ENCODE measurements at places on chromosomes 13 and 19. TPM values are rescaled to one million over a fixed set of nuclear protein-coding genes. Genes with fewer than 3 reads are reported as not detected.

DNA sequence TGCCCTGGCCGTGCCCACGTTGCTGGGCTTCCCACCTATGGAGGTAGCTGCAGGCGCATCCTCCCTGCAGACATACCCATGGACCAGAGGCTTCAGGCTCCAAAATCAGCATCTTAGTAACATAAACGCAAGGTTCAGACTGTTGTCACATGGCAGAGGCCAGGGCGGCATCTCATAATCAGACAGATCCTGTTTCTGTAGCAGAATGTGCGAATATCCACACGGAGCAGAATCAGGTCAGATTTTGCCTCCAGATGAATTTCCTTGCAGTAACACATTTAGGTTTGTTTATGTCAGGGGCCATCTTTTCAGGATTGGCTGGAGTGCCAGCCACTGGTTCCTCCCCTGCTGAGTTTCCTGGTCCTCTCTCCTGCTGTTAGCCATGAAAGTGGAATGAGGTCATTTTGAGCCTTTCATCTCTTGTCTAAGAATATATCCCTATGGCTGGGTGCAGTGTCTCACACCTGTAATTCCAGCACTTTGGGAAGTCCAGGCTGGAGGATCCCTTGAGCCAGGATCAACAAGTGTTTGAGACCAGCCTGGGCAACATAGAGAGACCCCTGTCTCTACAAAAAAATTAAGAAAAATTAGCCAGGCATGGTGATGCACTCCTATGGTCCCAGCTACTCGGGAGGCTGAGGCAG lies 20.5 kb downstream of the SMARCA4 start:
- no peak for DNase-seq

- no peak for DNase-seq
Observed at GRCh38 chr13:60000081-60000480, 163.6 kb downstream of the DIAPH3 start.

DNA sequence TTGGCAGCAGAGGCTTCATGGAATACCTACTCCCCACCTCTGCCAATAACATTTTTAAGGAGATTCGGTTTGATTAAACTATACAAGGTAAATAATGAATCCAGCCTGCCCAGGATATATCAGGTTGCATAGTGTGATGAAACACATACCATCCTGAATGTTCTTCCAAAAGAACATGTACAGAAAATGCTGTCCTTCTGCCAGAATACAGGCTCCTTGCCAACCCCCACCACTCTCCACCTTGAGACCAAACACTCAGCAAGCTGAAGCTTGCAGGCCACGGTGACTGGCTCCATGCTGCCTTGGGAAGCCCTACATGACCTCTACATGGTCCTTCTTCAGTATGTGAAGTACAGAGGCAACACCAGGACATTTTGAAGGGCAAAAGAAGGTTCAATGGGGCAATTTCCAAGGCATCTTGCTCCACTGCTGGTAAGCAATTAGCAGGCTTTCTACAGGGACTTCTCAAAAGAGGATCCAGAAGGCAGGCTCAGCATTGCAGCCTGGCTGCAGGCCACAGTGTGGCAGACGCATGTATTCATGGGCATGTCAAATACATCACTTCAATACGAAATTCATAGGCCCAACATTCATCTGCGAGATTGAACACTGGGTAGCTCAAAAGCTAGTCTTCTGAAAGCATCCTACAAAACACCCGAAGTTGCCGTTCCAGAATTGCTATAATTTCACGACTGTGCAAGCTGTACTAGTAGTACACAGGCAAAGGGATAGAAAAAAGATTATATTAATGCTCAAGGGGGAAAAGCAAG lies 62.4 kb upstream of the SERP2 start:
- DNase-seq, result no peak

GRCh38 chr19:52369559-52370340 lies at the start of gene ZNF880:
ZNF880 (plus strand) TSS chr19:52369923; CDS start chr19:52369966, 43 bp downstream.
- peak; percentile 88 for DNase-seq

GRCh38 chr19:1047696-1048147 lies 7.8 kb downstream of the ABCA7 start:
- no peak for DNase-seq

DNA sequence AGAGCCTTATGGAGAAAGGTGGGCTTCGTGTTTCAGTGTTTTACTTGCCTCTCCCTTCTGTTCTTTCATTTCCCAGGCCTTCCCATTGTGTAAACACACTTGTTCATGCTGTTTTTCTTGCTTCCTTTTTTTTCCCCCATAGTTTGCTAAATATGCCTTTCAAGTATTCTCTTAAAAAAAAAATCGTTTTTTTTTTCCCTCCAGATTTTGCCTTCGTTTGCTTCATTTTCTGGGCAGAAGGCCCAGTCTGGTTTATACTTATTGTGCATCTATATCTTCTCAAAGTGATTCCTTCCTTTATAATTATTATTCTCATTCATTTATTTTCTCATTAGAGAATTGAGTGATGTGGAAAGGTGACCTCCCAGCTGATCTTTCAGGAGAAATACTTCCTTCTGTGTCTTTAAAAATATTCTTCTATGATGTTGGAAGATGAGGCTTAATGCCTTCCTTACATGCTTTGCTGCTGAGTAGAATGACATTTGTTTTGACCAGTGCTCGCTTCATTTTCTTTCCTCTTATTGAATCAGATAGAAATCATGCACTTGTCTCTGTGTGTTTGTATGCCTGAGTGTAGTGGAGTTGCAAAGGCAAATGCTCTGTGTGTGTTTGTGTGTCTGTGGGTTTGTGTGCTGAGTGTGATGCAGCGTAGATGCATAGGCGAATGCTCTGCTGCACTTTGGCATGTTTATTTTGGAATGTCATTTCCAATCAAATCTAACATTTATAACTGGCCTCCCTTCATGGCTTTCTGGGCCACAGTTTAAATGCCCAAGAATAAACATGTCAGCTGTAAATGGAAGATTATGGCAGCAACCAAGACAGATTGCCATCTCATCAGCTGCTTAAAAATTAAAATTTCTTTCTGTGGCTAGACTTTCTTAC lies 591.4 kb downstream of the FGF9 start:
- no peak for DNase-seq

DNA sequence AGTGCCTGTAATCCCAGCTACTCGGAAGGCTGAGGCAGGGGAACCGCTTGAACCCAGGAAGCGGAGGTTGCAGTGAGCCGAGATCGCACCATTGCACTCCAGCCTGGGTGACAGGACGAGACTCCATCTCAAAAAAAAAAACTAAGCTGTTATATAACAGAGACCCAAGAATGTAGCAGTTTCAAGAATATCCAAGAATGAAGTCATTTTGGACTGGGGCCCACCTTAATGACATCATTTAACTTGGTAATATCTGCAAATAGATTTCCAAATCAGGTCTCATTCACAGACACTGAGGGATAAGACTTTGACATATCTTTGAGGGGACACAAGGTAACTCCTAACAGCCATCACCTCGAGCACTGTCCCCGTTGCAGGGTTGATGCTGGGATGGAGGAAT lies 36.5 kb upstream of the MRI1 start:
- DNase-seq, result no peak

DNA sequence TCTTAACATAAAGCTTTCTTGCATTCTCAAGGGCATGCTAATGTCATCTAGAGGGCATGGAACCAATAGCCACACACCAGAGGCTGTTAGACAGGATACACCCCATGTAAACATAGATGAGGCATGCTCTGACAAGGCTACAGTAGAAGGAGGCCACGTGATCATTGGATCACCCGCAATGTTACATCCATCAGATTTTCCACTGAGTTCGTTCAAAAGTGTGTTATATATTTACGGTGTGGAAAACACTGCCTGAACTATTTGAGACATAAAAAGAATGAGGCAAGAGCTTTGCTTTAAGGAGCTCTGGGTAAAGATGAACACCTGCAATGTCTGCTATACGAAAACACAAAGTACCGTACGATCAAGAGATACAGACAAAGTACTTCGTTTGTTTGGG lies 817.5 kb upstream of the SLC10A2 start:
- DNase-seq, result no peak

- DNase-seq, result peak; percentile 8
Observed at GRCh38 chr13:28636677-28637317, 22.1 kb upstream of the POMP start.

- no peak for DNase-seq
Observed at GRCh38 chr13:50731400-50731799, 112.1 kb downstream of the DLEU7 start.

- DNase-seq, result no peak
Observed at GRCh38 chr13:21546372-21546771, 57.6 kb downstream of the MICU2 start.

GRCh38 chr13:22505489-22505888 lies 675.3 kb upstream of the SGCG start:
- DNase-seq, result no peak

DNA sequence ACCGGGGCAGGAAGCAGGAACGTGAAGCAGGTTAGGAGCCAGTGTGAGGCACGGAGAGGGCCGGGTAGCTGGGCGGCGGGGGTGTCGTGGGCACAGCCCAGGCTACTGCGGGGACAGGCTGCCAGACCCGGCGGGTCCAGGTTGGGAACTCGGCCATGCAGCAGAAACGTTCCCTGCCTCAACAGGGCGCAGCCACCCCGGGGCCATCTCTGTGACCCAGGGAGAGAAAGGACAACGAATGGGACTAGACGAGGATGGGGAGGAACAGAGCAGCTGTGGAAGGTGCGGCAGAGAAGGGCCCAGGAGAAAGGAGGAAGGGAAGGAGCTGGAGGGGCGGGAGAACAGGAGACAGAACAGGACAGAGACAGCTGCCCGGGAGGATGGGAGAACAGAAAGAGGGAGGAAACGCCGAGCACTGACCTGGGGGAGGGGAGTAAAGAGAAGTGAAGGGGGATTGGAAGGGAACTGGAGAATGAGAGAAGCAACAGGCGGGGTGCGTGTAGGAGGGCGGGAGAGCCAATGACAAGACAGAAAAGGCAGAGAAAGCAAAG lies 12.9 kb upstream of the GARIN5A start:
- no peak for DNase-seq

ONECUT3 gene
- total RNA-seq, result not detected

LENG8 gene
- 14.5 TPM for total RNA-seq

TUBA3C gene
- not detected for total RNA-seq

ZNF616 gene
- total RNA-seq, result 33.4 TPM

LYL1 gene
- 3.3 TPM for total RNA-seq

CUL4A gene
- total RNA-seq, result 55.7 TPM

BRME1 gene
- 11.1 TPM for total RNA-seq

Measured in occipital lobe (tissue), 3 donors.